Endothelial cell of umbilical vein (primary cell): ENCODE measurements at places on chromosomes 3 and 15. TPM values are rescaled to one million over a fixed set of nuclear protein-coding genes. Genes with fewer than 3 reads are reported as not detected.
A peak's percentile ranks its signal among the peaks of the same experiment; 100 is the strongest.

UBE2E2 gene
- total RNA-seq: 32.8 and 45.4 TPM in 2 replicates

CHL1 gene
- total RNA-seq: not detected in 2 replicates

DNA sequence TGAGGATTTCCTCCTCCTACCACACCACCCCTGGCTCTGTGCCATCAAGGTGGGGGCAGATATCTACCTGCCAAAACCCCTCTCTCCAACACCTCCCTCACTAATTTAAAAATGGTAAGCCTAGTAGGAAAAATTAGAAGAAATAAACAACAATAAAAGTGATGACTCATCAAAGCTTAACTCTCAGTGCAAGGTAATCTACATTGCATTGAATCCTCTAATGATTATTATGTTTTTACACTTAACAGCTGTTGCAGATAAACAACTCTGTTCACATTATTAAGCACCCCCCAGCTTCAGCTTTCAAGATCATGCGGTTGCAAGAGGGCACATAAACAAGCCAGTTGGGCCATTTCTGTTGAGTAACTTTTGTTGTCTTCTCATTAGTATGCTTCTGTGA lies 396.1 kb upstream of the ATP11B start:
- no peaks in the 10 kb centered on the region for H3K4me1 ChIP-seq
- H3K27ac ChIP-seq: no peak overlapping the region

CNTN3 gene
- total RNA-seq: not detected in 2 replicates

LRRC28 gene
- total RNA-seq: 19.6 and 22.4 TPM in 2 replicates

GP5 gene
- total RNA-seq: 0.11 TPM in 1 of 2 replicates, not detected in the other

DNA sequence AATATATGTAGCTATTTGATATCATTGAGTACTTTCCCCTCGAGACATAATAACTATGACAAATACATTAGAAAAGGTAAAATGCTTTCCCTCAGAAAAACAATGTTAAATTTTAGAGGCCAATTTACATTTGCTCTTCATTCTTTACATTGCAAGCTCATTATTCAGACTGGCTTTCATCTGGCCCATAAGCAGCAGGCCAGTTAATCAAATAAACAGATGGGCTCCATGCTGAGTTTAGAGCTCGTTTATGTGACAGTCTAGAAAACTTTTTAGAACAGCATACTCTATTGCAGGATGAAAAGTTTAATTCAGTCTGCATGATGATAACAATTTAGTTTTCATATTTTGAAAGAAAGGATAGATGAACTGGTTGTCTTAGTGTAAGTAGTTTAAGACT lies 150.6 kb downstream of the DUT start:
- no peak overlapping the region for H3K4me3 ChIP-seq
- DNase-seq: no peak
- H3K4me1 ChIP-seq: no peaks in the 10 kb centered on the region
- H3K36me3 ChIP-seq: peaks cover 9% of the 10 kb centered on the region
- no peaks in the 10 kb centered on the region for H3K27me3 ChIP-seq

GRCh38 chr3:11582191-11582968 lies 61.3 kb downstream of the VGLL4 start:
- DNase-seq: peak; percentile 92
- no peak overlapping the region for H3K4me3 ChIP-seq
- H3K36me3 ChIP-seq: peaks cover 2% of the 10 kb centered on the region
- H3K27me3 ChIP-seq: no peaks in the 10 kb centered on the region

- H3K36me3 ChIP-seq: no peaks in the 10 kb centered on the region
- no peak overlapping the region for H3K27ac ChIP-seq
- DNase-seq: no peak
- H3K4me3 ChIP-seq: no peak overlapping the region
These were observed 16.9 kb downstream of the C3orf22 start for GRCh38 chr3:126541628-126542339.

- no peaks in the 10 kb centered on the region for H3K27me3 ChIP-seq
- H3K27ac ChIP-seq: no peak overlapping the region
- H3K4me1 ChIP-seq: no peaks in the 10 kb centered on the region
- DNase-seq: peak; percentile 31
These were observed 98.0 kb downstream of the KCNAB1 start for GRCh38 chr3:156218353-156218744.

LRRC31 gene
- not detected in 2 replicates for total RNA-seq

CLCN2 gene
- total RNA-seq: 6.5 and 9.9 TPM in 2 replicates

DNA sequence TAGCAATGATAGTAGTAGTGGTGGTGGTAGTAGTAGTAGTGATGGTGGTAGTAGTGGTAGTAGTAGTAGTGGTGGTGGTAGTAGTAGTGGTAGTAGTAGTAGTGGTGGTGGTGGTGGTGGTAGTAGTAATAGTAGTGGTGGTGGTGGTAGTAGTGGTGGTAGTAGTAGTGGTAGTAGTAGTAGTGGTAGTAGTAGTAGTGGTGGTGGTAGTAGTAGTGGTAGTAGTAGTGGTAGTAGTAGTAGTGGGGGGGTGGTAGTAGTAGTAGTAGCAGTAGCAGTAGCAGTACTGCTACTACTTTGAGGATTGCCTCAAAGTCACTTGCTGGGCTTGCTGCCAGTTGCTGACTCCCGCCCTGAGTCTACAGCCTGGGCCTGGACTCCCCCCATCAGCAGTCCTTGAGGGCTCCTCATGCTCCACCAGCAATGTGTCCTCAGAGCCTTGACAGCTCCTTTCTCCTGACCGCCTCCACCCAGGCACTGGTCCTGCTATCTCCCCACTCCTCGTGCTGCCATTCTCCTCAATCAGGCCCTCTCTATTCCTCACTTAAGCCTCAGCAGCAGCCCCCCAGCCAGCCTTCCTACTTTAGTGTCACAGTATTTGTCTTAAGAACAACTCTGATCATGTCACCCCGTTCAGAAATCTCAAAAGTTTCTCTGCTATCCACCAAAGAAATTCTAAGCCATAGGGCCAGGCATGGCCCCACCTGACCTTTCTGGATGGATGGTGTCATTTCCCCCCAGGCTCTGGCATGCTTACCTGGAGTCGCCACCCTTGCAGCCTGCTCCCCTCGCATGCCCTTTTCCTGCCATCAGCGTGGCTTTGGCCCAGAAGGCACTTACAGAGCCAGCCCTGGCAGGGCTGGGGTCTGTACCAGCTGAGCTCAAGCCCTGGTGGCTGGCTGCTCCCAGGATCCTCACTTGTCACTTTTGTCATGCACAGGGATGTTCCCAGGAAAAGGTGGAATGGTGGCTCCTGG lies 45.6 kb downstream of the DLEC1 start:
- H3K27me3 ChIP-seq: no peaks in the 10 kb centered on the region
- no peak overlapping the region for H3K27ac ChIP-seq
- no peak overlapping the region for H3K4me3 ChIP-seq
- H3K36me3 ChIP-seq: no peaks in the 10 kb centered on the region

GOLGA8G gene
- total RNA-seq: not detected in 2 replicates

DNA sequence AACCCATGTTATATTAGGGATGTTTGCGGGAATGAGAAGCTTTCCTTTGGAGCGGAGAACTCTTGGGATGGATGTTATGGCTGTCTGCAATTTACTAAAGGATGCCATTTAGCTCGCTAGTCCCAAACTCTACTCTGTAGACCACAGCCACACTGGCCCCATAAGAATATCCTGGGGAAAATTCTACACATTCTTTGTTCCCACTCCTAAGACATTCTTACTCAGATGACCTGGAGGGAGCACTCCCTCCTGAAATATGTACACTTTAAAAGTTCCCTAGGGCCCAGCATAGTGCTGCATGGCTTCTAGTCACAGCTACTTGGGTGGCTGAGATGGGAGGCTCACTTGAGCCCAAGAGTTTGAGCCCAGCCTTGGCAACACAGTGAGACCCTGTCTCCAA lies 288.7 kb upstream of the RORA start:
- DNase-seq: no peak
- H3K27ac ChIP-seq: no peak overlapping the region
- no peaks in the 10 kb centered on the region for H3K36me3 ChIP-seq
- no peaks in the 10 kb centered on the region for H3K27me3 ChIP-seq
- no peak overlapping the region for H3K4me3 ChIP-seq

DNA sequence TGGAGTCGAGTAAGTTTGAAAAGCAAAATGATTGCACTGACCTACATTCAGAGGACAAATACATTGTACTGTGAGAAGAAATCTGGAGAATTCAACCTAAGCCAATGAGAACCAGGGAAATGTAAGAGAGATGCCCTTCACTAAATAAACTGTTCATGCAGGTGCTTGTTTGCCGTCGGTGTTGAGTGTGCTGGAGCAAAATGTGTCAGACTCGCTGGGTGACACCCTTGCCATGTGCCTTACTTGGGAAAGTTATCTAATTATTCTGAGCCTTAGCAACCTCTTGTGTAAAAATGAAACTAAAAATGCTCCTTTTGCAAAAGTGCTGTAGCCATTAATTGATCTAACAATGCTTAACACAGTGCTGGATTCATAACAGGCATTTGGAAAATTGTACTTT lies 140.4 kb downstream of the GABRB3 start:
- no peak for DNase-seq
- no peaks in the 10 kb centered on the region for H3K27me3 ChIP-seq
- no peaks in the 10 kb centered on the region for H3K4me1 ChIP-seq
- no peaks in the 10 kb centered on the region for H3K36me3 ChIP-seq
- H3K27ac ChIP-seq: no peak overlapping the region
- H3K4me3 ChIP-seq: no peak overlapping the region

STRIT1 gene
- total RNA-seq: not detected in 2 replicates

- no peak overlapping the region for H3K4me3 ChIP-seq
- no peak overlapping the region for H3K27ac ChIP-seq
- H3K36me3 ChIP-seq: no peaks in the 10 kb centered on the region
- no peaks in the 10 kb centered on the region for H3K27me3 ChIP-seq
- DNase-seq: peak; percentile 63
These were observed 12.9 kb downstream of the C15orf62 start for GRCh38 chr15:40782609-40783227.

- no peak overlapping the region for H3K4me3 ChIP-seq
- no peaks in the 10 kb centered on the region for H3K4me1 ChIP-seq
- no peak for DNase-seq
- H3K27ac ChIP-seq: no peak overlapping the region
- no peaks in the 10 kb centered on the region for H3K36me3 ChIP-seq
- H3K27me3 ChIP-seq: no peaks in the 10 kb centered on the region
These were observed 103.0 kb downstream of the GBE1 start for GRCh38 chr3:81658322-81658997.

DNA sequence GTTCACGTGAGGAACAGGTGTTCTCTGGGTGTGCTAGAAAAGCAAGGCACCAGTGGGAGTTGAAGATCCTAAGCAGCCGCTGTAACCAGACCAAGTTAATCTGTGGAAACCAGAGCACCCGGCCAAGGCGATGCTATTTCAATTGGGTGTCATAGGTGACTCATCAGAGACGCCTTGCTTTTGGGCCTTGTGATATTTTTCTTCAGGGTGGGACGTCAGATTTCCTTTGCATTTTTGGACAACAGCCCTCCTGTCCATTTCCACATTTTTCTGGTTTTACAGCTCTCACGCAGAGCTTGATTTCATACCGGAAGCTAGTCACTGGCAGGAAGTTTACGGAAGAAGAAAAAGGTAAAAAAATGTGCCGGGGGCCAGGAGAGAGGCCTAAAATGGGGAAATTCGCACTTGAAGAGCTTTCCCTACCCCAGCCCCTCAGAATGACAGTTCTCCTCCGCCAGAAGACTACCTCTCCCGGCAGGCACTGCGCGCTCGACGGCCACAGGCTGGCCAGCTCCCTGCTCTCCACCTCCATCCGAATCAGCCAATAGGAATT lies 471 bp upstream of the KBTBD8 start:
- no peak for DNase-seq
- H3K27me3 ChIP-seq: peaks cover 15% of the 10 kb centered on the region
- H3K27ac ChIP-seq: peak overlapping the region; percentile 19

CDCP1 gene
- 0.22 TPM in 1 of 2 replicates, not detected in the other for total RNA-seq

CRABP1 gene
- total RNA-seq: not detected in 2 replicates
